ENCODE measurements at places on chromosomes 7 and 10.

GRCh38 chr10:79234391-79235315 is 112.6 kb upstream of the PPIF start:
- no peak for DNase-seq

DNA sequence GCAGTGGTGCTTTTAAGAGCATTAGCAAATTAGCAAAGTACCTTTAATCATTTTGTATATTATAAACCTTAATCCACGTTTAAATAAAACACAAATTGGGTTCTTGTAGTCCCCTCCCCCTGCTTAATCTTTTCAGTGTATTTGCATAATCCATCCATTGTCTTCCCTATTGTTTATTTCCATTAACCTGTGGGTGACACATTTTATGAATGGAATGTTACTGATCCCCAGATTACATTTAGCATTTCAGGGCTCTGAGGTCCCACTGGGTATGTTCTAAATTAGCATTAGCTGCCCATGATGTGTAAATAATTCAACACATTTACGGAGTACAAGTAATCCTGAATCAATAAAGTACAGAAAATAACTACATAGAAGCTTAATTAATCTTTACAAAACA is 138.4 kb upstream of the FEZF1 start:
- DNase-seq: no peak

DNA sequence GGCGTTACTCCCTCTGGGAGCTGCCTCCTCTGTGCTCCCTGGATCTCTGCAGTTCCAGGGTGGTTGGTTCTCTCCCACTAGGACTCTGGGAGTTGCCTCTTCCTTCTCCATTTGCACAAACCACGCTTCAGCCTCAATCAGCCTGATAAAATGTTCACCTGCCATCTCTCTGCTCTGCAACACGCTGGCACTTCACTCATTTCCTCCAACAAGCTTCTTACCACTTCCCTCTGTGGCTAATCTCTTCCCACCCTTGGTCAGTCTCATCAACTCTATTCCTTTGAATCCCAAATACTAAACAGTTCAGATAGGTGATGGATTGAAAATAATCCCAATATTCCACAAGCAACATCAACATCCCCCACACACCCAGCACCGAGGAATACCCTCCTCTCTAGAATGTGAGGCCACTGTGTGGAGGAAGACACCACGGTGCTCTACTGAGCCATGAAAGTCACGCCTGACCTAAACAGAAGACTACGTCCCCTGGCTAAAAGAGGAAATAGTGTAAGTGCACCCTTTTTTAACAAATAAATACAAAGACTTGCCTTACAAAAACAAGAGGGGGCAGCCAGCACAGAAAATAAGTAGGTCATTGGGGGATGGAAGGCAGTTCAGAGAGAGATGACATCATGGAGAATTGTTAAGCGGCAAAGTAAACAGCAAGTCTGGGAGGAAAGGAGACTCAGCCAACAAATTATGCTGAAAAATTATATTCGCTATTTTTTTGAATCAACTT is 1.9 kb upstream of the FAM170B start:
- DNase-seq: no peak

GRCh38 chr7:41763626-41764025 is 60.7 kb upstream of the INHBA start:
- DNase-seq: no peak

DNA sequence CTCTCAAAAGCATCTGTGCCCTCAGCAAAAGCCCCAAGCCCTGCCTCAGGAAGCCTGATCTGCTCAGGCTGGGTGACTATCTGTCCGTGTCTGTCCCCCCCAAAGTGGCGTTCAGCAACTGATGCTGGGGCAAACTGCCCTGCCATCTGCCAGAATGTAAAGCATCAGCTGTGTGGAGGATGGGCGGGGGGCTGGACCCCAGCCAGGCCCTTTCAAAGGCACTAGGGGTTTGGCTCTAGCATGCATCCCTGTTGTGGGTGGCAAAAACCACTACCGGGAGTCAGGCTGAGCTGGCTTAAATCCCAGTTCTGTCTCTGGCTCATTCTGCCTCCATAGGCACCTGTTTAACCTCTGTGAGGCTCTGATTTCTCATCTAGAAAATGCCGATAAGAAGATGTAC is 35.5 kb downstream of the GPRIN2 start:
- DNase-seq: no peak

DNA sequence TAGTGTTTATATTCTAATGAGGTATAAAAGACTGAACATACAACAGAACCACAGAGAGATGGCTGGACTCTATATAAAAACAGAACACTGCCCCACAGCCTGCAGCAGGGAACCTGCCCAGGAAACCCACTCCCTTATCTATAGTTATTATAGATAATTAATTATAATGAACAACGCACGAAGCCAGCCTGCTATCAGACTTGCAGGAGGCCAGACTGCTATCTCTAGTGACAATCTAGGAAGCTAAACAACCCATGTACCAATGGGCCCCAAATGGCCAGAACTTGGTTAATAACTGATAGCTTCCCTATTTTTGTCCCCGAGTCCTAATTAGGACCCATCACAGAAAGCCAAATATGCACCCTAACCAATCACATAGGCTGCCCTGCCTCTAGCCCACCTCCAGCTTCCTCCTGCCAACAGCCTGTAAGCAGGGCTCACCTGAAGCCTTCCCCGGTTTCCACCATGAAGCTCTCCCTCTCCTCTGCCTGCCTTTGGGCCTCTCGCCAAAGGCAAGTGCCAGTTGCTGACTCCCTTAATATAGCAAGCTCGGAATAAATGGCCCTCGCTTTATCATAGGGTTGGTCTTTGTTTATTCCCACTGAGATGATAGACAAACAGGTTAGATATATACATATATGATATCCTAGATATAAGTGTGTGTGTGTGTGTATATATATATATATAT is 74.5 kb downstream of the SYPL1 start:
- no peak for DNase-seq

GRCh38 chr7:80098795-80099194 is 35.8 kb upstream of the GNAI1 start:
- no peak for DNase-seq

DNA sequence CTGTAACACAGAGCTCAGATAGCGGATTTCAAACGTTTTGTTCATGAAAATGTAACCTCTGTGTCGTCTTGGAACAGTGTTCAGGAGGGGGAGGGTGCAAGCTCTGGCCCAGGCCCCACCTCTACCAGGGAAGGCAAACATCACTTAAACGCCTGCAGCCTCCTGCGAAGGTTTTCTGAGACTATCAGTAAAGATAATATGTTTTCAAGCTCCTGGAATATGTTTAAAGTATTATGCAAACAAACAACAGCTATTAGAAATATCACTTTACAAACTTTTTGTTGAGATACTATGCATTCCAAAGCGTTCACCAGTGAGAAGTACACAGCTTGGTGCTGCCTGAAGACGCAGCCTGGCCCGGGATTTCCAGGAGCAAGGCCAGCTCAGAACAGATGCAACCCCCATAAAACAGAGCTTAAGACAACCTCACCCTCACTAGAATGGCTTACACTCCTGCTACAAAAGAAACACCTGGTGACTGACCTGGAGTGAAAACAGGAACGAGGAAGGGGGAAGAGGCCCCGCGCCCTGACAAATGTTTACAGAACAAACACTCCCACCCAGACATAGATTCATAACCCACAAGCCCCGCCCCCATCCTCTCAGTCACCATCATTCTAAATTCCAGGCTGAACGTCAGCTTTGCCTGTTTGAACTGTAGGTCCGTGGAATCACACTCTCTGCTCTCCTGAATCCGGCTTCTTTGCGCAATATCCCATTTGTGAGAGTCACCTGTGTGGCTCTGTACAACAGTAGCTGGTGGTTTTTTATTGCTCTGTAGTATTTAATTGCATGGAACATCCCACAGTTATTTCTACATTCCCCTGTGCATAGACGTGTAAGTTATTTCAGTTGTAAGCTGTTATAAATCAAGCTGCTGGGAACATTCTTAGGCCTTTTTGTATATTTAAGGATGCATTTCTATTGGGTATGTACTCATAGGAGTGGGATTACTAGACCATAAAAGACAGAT is 155.0 kb downstream of the PTPRN2 start:
- no peak for DNase-seq

DNA sequence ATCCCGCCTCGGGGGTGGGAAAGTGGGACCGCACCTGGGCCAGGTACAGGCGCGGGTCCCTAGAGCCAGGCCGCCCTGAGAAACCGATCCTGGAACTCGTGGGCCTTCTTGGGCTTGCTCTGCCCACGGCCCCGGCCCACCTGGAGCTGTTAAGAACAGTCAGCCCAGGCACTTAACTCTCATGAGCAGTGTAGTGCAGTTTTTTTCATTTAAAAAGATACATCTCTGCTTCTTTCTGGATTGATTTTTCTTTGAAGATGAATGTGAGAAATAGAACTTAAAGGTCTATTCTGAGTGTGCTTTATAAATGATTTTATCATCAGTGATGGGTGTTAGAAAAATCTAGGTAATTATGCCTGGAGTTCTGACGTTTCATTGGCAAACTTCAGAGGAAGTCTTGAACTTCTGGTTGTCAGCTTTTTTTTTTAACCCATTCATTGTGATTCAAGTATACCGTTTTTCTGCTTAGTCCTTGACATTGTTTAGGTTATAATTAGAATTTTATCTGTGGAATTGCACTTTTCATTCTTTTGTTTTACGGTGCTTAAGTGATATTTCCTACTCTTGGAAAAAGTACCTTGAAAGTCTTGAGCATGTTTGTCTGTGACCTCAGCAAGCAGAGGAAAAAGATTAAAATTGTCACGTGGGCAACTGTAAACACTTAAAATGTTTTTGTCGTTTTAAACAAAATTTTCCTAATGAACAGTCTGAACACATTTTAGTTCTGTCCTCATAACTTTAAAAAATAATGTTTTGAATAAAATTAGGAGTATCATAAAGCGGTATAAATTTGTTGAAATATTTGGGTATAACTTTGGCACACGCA is 906 bp downstream of the CDK1 start:
- no peak for DNase-seq

Measured in amygdala (tissue), 56 donors.